ENCODE measurements at places on chromosomes 5 and 9. TPM values are rescaled to one million over a fixed set of nuclear protein-coding genes. Genes with fewer than 3 reads are reported as not detected.

GRCh38 chr9:134774410-134774809 lies 106.2 kb upstream of the FCN2 start:
- no peak for DNase-seq

DNA sequence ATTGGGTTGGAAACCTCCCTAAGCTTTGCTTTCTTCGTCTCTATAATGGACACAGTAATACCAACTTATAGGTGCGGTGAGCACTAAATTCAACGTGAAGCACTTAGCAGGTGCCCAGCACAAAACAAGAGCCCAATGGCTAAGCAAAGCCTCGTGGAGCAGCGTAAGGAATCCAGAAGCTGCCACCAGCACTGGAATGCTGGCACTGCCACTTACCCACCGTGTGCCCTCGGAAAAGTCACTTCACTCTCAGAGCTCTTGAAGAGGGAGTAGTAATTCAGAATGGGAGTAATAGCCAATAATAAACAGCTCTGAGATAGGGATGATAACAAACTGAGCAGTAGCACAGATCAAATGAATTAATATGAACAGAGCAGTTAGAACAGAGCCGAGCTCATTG lies 16.4 kb downstream of the DAP start:
- no peak for DNase-seq

GRCh38 chr9:134333234-134333873 lies 7.1 kb downstream of the RXRA start:
- DNase-seq: no peak

DNA sequence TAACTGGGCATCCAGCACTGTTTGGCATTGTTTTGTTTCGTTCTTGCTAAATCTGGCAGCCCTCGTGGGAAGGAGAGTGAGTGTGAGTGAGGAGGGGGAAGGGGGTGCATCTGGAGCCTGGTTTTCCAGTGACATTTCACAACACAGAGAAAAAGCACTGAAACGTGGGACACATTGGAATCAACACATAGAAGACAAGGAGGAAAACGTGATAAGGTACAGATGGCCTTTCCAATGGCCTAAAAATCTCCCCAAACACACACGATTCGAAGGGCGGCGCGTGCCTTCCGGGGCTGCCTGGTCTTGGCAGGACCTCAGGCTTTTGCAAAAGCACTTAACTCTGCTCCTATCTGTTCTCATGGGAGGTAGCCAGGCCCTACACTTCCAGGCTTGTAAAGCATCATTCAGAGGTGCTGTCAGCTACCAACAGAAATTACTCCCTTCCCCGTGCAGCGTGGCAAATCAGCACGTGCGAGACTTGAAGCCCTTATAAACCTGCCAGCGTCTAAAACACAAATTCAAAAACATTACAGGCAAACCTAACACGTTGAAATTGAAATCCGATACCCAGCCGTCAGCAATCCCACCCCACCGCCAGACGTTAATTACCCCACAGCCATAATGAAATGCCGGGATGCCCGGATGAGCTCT lies 129.4 kb downstream of the OLFM1 start:
- DNase-seq: peak; percentile 56

GRCh38 chr5:168740092-168740800 lies 161.1 kb upstream of the PANK3 start:
- DNase-seq: no peak

- peak; percentile 40 for DNase-seq
Measured at GRCh38 chr9:22452415-22453010, 5.9 kb downstream of the DMRTA1 start.

GRCh38 chr9:127116957-127117356 lies 5.5 kb downstream of the ANGPTL2 start:
- DNase-seq: peak; percentile 14

DNA sequence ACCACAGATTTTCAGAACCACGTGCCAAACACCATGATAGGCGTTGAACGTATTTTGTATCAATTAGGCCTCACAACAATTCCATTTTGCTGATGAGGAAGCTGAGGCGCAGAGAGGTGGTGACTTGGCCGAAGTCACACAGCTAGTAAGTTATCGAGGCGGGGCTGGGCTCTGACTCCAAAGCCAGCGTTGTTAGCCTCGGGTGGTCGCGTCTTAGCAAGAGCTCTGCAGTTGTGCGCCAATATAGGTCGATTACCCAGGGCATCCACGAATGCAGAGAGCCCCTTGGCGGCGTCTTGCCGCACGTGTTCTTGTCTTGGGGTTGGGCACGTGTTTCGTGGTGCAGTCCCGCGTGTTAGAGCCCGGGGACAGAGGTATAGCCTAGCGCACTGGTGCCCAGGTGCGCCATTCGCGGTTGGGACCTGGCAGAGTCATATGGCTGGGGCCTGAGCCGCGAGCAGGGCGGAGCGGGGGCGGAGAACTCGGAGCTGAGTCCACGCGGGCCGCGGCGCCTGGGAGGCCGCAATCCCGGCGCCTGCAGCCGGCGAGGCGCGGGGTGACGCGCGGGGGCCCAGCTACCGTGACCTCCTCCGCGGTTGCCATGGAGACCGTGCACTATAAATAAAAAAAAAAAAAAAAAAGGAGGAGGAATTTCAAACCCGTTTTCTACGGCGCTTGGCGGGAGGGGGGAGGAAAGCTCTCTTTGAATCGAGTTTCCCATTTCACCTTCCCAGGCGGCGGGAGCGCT lies 62.3 kb downstream of the CXXC5 start:
- DNase-seq: peak; percentile 54

- DNase-seq: peak; percentile 55
Measured at GRCh38 chr9:89878687-89879086, 273.9 kb downstream of the GADD45G start.

- DNase-seq: no peak
Measured at GRCh38 chr9:124805186-124805585, 28.3 kb downstream of the OLFML2A start.

DNA sequence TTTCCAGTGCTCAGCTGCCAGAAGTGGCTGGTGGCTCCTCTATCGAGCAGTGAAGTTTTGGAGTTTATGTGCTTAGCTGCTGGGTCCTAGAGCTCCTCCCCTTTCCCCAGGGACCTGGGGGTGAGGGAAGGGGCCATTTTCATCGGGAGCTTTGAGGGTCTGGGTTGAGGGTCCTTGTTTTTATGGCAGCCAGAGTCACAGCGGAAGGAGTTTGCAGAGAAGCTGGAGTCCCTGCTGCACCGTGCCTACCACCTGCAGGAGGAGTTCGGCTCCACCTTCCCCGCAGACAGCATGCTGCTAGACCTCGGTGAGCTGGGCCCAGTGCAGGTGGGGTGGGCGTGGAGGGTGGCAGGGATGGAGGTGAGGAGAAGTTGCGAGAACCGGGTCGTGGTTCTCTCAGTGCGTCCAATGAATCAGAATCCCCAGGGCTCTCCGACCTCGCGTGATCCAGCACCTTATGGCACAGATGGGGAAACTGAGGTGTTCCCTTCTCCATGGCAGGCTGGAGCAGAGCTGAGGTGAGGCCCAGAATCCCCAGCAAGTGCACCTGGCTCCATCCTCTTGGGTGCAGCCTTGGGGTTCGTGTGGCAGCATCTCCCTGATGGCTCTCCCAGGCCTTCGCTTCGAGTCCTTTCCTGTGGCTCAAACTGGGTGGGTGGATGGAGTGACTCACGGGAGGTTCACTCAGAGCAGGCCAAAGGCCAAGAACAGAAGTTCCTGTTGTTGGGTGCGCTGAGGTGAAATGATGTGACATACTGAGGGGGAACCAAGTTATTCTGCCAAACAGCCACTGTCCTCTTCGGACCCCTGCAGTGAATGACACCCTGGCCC lies 21.7 kb upstream of the DOLPP1 start:
- no peak for DNase-seq

DNA sequence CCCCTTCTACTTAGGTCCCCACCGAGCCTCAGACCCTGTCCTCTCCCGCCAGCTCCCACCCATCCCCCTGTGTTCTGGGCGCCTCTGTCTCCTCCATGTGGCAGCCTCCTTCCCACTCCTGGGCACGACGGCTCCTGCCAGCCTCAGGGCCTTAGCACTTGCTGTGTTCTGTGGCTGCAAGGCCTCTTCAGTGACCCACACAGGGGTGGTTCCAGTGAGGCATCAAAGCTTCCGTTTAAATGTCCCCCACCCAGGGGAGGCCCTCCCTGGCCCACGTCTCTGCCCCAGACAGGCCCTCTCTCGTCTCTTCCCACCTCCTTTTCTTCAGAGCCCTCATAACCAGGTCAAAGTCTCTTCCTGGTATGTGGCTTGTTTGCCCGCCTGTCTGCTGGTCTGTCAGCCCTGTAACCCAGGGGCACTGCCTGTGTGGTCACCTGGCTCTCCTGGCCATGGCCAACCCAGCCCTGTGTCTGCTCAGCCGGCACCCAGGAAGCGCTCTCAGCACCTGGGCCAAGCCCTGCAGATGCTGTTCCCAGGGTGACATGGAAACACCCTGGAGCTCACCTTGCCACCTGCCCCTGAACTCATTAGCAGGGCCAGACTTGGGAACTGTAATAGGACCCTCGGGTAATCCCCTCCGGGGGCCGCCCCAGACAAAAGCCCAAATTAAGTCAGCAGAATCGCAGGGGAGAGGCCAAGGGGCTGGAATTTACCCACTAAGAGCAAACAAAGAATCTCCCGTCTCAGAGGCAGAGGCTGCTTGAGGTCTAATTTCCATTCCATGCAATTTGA lies 33.7 kb downstream of the LHX3 start:
- DNase-seq: no peak

- no peak for DNase-seq
Measured at GRCh38 chr5:117999939-118000549, 988.3 kb downstream of the DTWD2 start.

DNA sequence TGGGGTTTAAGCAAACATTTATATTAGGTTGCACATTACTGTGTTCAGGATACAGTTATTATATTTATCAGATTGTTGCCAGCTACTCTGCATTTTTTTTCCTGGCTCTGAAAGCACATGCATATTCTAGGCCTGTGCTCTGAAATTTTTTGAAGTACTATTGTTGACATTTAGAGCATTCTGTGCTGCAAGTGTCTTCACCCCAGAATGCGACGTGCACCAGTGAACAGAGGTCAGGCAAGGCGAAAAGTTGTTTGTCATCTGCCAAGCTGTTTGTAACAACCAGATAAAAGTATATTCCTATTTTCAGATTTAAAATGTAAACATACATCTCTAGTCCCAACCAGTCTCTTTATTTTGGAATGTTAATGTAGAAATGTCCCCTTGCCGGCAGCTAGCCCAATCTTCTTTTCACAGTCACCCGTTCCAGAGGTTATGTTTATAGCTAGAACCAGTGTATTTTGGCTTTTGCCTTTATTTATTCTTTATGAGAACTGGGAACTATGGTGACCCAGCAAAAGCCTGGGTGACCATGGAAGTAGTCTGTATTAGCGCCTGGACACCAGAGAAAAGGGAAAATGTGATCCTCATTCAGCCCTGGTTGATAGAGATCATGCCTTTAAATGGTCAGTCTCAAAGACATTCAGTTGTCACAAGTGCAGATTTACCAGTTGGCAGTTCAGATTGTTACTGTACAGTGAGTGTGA lies 84.6 kb downstream of the NDUFAF2 start:
- no peak for DNase-seq

GRCh38 chr9:106970976-106971457 lies 108.1 kb downstream of the ZNF462 start:
- no peak for DNase-seq

DNA sequence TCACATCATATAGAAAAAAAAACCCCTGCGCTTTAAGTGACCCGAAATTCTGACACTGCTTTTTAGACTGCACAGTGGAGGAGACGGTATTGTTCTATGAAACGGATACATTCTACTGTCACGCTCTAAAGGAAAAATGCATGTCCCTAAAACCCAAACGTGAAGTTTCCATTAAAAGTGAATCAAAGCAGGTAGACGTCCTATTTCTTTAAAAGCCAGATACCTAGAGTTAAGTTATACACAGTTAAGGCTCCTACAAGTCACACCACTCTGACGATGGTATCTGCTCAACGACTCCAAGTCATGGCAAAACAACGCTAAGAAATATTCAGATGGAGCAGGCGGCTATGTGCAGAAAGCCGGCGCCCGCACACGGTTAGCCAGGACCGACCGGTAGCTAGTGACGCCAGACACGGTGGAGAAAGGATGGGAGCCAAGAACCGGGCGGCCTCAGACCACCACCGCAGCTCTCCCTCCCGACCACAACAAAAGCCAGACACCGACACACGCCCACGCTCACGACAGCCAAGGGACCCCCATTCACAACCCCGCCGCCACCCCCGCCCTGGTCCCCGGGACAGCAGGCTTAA lies 734 bp downstream of the SKP1 start:
- DNase-seq: no peak

- no peak for DNase-seq
Measured at GRCh38 chr5:54624805-54625568, 107.4 kb downstream of the SNX18 start.

DNA sequence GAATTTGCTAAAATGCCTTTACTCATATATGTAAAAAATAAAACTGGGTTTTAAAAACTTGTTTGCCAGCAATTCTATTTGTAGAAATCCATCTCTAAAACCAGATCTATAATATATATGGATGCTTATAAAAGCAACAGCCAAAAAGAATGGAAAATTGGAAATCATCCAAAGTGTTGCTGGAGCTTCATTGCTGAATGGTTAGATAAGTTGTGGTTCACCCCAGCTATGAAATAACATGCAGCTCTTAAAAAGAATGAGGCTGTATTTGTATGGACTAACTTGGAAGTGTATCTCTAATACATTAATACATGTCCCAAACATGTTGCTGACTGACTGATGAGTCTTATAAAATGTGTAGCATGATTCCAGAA lies 76.2 kb downstream of the STK10 start:
- DNase-seq: no peak

DNA sequence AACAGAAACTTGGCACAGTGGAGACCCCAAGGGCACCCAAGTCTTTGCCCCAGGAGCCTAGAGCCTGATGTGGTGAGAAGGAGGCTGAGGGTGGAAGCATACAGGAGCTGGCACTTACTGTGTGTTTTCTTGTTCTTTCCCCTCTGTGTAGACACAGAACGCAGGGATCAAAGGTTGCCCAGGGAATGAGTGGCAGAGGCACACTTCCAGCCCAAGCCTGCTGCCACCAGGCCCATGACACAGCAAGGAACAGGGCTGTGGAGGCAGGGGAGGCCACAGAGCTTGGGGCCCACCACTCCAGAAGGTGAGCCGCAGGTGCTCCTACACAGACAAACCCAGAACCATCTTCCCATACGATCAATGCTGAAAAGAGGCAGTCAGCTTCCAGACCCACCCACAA lies 73.9 kb upstream of the S1PR3 start:
- peak; percentile 57 for DNase-seq

Gene CANX
- 462 TPM for total RNA-seq

Gene OR1Q1
- total RNA-seq: not detected

Gene C5orf52
- not detected for total RNA-seq

Gene TUSC1
- total RNA-seq: 6.6 TPM

Gene CDH9
- total RNA-seq: not detected

Gene CNTNAP3B
- 0.76 TPM for total RNA-seq

Gene CHSY3
- total RNA-seq: 0.09 TPM

Gene PRR16
- total RNA-seq: 0.19 TPM

Gene PLPP7
- total RNA-seq: 2.0 TPM

Gene DOCK8
- total RNA-seq: 5.6 TPM

Gene KIF4B
- total RNA-seq: not detected

Gene TNFSF8
- 0.19 TPM for total RNA-seq

Gene BTNL8
- 1.5 TPM for total RNA-seq

Gene SLC31A1
- 14.2 TPM for total RNA-seq

Gene DUSP1
- 44.7 TPM for total RNA-seq

Gene TAF11L5
- not detected for total RNA-seq

Gene IFNA17
- not detected for total RNA-seq

Measured in pancreas (tissue), 10 donors.